ENCODE measurements at places on chromosomes 2 and 18.
A peak's percentile ranks its signal among the peaks of the same experiment; 100 is the strongest.

GRCh38 chr2:219689676-219690628 lies 62.5 kb downstream of the SLC4A3 start:
- peak; percentile 57 for DNase-seq

DNA sequence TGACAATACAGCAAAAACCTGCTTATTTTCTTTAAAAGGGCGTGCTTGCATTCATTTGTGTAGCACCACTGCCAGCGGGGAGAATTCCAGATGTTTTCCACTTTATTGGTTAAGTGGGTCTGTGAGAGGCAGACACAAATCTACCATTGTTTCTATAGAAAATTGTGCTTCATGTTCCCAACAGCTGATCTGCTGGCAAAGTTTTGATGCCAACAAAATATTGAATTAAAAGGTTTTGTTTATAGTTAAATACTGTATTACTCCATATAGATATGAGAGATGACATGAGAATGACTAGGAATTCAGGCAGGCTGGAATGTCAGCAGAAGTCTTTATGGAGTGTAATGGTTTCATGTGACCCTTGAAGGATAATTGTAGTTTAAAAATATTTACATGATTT lies 182.7 kb downstream of the MC4R start:
- DNase-seq: no peak

DNA sequence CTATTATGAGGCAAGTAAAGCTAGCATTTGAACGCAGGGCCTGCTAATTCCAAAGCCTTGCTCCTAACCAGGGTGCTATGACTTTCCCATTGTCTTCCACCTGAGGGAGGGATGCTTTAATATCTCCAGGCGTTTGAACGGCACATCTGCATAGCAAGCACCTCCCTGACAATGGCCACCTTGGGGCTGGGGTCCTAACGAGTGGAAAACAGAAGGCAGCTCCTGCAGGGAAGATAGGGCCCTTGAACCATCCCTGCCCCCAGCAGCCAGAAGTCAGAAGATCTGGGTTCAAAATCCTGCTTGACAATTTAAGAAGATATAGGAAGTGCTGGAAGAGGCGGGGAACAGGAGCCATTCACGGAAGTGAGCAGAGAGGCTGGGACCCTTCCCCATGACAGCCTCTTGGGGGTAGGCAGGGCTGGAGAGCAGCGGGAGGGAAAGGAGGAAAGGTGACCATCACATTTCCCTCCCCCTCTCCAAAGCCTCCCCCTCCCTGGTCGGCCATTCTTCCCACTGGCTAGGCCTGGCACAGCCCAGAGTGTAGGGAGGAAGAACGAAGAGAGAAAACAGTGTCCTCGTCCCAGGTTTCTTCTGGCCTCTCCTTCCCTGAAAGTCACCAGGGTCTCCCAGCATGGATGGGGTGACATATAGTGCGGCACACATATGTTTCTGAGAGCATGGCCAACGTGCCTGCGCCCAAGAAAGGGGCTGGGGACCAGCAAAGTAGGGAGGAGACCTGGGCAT lies 73.5 kb downstream of the EMX1 start:
- DNase-seq: no peak

GRCh38 chr2:222523783-222524544 lies 99.6 kb downstream of the SGPP2 start:
- DNase-seq: no peak

DNA sequence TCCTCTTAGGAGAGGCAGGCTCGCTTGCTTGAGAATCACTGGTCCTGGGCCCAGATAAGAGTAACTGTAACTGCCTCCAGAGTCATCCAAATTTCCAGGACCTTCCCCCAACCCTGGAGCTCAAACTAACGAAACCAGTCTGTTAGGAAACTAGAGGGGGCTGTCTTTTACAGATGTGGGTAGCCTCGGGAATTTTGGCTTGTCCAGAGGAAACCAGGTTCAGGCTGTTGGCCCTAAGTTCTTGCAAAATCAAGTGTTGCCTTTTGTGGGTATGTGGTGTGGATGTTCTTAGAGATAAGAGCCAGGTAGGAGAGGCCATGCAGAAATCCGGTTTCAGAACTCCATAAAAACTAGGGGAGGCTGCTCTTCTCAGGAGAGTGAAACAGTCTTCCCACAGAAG lies 125.0 kb upstream of the DLX2 start:
- no peak for DNase-seq

DNA sequence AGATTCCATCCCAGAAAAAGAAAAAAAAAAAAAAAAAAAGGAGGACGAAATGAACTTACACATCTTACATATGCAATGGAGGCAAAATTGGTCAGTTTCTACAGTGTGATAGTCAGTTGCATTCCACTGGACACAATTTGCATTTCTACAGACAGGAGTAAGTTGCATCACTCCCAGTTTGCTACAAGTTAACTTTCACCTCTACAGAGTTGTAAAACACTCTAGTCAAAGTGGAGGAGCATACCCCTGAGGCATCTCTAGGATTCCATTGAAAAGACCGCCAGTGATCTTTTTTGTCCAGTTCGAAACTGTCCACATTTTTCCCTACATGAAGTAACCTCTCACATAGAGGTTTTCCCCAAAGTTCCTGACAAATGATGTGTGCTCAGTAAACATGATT lies 202.8 kb downstream of the VAPA start:
- no peak for DNase-seq

GRCh38 chr2:9799011-9799596 lies 44.2 kb upstream of the TAF1B start:
- no peak for DNase-seq

GRCh38 chr18:13811993-13812392 lies 12.0 kb upstream of the MC5R start:
- no peak for DNase-seq

DNA sequence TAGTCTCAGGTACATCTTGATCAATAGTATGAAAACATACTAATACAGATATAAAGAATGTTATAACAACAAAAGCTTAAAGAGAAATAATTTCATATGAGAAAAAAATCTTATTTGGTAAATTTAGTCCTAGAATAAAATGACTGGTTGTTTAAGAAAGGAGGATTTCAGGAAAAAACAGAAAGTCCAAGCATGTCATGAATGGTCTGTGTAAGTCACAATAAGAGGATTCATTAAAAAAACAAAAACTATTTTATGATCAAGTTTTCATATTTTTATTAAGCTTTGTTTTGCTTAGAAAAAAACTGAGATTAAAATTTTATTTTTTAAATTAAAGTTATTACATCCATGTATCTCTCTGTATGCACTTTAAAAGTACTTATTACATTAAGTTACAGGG lies 353.9 kb upstream of the SPHKAP start:
- no peak for DNase-seq

DNA sequence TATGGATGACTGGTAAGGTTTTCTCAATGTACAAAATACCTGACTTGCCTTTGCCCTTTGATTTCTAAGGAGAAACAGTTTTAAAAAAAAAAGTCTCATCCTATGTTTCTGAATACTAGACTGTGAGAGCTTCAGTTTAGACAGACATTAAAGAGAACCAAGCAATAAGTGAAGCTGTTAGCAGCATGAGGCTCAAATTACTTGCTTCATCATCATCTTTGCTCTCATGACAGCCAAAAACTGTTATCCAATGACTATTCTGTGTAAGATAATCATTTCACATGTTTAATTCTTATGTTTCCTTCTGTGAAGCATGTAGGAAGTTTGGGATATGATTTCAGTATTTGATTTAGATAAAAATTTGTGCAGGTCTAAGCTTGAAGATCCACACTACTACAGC lies 129.2 kb downstream of the COMMD1 start:
- DNase-seq: no peak

- DNase-seq: no peak
Observed at GRCh38 chr2:86072271-86072858, 33.3 kb downstream of the POLR1A start.

DNA sequence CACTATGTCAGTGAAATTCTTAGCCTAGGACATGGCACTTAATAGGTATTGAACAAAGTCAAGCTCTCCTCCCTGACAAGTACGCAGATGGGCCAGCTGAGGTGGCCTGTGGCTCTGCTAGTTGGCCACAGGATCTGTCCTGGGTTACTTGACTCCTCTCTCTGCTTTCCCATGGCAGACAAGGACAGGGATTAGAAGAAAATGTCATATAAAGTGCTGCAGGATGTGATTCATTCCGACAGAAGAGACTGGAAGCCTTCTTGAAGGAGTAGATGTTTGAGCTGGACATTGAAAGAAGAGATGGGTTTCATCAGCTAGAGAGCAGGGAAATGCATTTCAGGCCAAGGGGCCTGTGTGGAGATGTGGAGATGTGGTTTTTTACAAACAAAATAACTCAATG lies 46.7 kb downstream of the SMAD7 start:
- no peak for DNase-seq

DNA sequence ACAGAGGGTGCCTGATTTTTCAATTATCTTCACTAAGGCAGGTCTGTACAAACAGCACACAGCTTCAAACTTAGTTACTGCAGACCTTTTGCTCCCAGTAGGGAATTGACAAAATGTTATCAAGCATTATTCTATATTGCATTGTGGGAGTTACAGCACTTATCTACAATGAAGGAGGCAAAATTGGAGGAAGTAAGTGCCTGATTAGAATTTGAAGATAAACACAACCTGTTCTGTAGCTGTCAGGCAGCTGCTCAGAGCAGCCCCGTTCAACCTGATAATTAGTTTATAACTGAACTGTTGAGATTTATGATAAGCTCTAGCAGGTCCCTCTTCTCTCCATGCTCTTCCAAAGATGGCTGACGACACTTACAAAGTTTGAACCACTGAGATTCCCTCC lies 364.4 kb upstream of the CYRIA start:
- no peak for DNase-seq

DNA sequence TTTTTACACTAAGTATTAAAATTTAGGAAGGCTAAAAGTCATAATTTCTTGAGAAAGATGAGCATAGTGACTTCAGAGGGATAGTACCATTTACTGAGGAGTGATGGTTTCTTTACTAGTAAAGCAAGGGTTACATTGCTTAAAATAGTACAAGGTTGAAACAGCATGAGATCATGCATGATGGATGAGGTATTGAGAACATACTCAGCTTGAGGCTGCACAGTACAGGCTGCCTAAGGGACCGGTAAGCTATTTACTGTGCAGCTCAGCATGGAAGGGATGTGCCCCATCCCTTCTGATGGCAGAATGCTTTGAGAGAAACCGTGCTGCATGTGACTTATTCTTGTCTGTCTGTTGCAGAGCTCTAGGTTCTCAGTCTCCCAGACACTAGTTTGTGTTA lies 122.1 kb downstream of the EML6 start:
- no peak for DNase-seq

DNA sequence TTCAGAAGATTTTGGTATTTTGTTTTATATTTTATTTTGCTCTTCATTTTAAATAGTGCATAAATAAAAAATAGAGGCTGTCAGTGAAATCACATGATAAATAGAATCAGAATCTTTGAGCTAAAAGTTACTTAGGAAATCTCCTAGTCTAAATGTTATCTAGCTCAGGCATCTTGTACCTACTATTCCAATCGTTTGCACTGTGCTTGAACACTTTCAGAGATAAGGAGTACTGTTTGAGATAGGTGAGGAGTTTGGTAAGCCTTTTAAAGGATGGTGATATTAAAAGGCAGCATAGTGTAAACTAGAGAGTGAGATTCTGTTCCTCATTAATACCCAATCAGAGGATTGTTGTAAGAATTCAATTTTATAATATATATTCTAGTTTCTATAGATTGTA lies 157.2 kb upstream of the MYO3B start:
- no peak for DNase-seq

DNA sequence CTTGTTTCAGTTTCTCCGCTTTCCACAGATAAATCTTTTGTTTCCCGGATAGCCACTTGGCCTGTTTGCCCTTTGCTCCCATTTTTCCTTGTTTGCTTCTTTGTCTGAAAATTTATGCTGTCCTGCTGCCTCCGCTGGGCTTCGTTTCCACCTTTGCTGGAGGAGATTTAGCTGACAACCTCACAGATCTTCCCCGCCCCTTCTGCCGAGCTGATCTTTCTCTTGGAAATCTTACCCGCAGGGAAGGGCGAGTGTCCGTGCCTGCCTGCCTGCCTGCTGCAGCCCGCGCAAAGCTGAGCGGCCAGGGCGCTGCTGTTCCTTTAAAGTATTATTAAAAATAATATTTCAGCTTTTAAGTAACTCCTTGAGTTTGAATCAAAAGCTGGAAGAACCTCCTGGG lies 1.4 kb upstream of the XRCC5 start:
- DNase-seq: no peak

DNA sequence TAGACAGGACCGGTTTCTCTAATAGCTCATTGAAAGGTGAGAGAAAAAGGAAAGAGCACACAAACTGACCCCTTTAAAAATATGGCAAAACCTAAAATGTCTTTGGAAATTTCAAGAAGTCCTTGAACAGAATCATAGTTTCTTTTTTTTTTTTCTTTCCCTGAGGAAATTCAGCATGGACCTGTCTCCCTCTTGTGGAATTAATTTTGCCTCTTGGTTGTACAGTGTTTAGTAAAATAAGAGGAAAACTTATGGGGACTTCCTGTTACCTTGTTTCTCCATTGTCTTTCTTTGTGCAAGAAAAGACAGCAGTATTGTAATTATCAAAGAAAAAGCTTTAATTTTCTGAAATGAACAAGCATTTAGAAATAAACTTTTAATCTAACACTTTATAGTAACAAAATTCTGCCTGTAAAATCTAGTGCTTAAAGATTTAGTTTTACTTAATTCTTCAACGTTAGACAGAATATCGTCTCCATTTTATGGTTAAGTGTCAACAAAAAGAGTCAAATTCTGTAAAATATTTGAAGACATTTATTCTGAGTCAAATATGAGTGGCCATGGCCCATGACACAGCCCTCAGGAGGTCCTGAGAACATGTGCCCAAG lies 176.3 kb upstream of the NABP1 start:
- DNase-seq: no peak

Data from stimulated activated CD4-positive, alpha-beta T cell treated with anti-CD3 and anti-CD28 coated beads, Interleukin-15, amount 100 ng/mL, for 24 hours (primary cell).